ENCODE measurements at places on chromosomes 1 and 21.

GRCh38 chr1:159889821-159890252 is 10.1 kb downstream of the CFAP45 start:
- peak; percentile 78 for DNase-seq

GRCh38 chr1:180603223-180603849 is 28.5 kb upstream of the XPR1 start:
- DNase-seq: no peak

DNA sequence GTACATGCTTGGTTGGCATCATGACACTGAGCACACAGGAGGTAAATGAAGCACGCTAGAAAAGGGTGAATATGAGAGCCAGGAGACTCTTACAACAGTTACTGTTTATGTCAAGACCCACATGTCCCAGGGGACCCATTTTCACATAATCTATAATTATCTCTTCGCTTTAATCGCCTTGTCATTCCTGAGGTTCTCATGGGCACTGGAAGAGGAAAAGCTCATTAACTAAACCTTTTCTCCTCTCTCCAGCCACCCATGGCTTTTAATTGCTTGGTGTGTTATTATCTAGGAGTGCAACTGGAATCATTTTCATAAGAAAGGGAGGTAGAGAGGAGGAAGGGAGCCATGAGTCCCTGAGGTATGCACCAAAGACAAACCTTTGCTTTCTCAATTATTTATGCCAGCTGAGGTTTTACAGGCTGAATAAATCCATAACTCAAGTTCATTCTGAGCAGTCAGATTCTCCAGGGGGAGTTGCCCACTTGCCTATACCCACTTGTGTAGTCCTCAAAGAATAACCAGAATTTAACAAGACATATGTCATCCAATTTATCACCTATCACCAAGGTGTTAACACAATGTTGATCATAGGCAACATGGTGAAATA is 77.4 kb downstream of the ACBD6 start:
- DNase-seq: no peak

DNA sequence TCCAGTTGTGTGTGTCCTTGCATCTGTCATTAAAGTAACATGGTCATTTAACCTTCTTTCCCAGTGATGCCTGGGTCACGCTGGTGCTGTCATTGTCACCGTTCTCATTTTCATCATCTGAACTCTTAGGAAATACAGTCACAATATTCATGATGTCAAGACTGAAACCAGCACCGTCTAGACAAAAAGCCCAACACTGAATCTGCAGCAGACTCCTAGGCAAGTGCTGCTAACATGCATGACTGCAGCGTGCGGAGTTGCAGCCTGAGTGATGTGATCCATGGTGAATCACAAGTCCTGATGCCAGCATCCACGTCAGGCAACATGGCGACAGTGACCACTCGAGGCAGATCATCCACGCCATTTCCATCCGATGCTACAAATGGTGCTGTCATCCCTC is 37.6 kb downstream of the MRPL37 start:
- no peak for DNase-seq

DNA sequence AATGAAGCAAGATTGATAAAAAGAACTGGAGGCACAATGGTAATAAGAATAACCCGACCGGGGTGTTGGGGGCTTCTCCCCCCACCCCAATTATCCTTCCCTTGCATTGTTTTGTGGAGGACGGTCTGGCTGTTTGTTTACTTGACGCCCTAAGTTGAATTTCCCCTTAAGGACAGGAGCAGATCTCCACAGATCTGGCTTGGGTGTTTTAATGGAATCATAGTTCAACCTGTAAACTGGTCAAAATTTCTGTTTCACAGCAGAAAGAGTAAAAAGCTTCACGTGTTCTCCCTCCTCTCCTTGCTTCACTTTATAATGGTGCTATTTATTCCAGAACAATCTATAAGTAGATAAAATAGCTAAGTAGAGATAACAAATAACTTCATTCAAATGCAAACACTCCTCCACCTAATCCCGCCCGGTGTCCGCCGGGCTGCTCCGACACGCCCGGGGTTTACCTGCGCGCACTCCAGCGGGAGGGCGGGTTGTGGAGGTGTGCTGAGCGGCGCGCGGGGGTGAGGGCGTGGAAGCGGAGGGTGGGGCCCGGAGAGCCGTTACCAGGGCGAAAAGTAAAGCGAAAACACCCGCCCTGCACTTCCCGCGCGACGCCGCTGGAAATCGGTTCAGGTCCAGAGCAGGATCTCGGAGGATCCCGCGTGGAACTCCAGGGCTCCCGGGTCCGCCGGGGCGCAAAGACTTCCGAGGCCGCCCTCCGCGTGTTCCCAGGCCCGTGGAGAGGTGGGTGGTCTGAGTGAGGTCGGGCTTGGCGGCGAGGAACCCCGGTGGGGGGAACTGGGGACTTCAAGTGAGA is 2.0 kb upstream of the ATF3 start:
- DNase-seq: peak; percentile 98

- no peak for DNase-seq
Measured at GRCh38 chr1:102757363-102757762, 351.0 kb downstream of the COL11A1 start.

DNA sequence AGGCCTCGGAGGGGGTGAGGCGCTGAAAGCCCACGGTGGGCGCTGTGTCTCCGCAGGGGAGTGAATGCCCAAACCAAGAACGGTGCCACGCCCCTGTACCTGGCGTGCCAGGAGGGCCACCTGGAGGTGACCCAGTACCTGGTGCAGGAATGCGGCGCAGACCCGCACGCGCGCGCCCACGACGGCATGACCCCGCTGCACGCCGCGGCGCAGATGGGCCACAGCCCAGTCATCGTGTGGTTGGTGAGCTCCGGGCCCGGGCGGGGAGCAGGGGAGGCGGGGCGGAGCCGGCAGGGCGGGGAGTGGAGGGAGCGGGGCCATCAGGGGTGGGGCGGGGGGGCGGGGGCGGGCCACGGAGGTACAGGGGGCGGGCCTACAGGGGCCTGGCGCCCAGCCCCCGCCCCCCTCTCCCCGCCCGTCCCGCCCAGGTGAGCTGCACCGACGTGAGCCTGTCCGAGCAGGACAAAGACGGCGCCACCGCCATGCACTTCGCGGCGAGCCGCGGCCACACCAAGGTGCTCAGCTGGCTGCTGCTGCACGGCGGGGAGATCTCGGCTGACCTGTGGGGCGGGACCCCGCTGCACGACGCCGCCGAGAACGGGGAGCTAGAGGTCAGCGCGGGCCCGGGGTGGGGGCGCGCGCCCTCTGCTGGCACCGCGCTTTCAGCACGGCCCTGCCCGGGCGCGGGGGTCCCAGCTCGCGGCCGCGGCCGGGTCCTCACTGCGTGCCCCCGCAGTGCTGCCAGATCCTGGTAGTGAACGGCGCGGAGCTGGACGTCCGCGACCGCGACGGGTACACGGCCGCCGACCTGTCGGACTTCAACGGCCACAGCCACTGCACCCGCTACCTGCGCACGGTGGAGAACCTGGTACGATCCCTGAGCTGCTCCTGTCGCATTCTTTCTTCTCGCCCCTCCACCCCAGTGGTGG is 15.9 kb downstream of the ESPN start:
- peak; percentile 89 for DNase-seq

GRCh38 chr1:26581287-26581651 is 51.7 kb downstream of the RPS6KA1 start:
- no peak for DNase-seq

GRCh38 chr1:198238121-198238520 is 81.3 kb downstream of the NEK7 start:
- no peak for DNase-seq

DNA sequence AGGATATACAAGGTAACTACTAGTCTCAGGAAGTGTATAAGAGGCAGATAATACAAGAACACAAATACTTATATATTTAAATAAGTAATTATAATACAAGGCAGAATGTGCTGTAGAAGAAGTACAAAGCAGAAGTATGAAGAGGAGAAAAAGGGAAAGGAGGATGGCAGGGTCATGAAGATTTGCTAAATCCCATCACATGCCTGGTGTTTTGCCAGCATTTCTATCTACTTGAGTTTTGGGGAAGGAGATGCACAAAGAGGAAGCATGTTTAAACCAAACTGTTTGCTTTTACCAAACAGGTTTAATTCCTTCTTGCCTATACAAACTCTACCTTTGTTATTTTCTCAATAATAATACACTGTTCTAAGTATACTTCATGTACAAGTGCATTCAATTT is 60.9 kb upstream of the PODN start:
- DNase-seq: no peak

DNA sequence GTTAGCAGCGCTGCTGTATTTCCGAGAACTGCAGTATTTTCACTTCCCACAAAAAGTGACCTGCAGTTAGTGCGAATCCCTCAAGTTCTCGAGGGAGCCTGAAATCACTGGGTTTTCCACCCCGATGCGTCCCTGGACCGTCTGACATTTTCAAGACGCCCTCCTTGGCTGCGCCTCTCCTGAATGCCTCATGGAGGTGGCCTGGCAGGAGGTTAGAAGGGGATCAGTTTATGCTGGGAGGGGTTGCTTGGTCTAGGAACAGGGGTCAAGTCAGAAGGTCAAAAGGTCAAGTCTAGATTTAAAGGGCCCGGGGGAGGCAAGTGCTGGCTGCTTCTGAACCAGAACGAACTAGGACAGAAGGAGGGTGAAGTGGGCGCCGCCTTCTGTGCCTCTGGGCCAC is 176.8 kb downstream of the PRDM16 start:
- DNase-seq: no peak

GRCh38 chr1:185598332-185598731 is 135.9 kb upstream of the HMCN1 start:
- DNase-seq: no peak

DNA sequence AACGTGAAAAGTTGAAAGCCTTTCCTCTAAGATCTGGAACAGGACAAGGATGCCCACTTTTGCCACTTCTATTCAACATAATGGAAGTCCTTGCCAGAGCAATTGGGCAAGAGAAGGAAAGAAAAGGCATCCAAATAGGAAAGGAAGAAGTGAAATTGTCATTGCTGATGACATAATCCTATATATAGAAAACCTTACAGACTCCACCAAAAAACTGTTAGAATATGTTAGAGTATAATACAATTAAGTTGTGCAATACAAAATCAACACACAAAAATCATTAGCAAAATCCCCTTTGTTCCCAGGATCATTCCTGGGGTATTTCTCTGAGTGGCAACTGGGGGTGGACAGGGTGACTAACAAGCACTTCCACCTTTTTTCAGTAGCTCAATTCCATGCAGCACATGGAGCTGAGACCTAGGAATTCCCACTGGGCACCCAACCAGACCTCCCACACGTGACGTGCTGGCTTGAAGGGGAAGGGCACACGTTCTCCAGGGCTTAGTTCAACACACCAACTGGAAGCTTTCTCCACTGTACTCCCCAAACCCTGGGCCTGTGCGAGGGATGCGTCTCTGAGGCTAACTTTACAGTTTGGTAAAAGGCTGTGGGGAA is 9.6 kb downstream of the STUM start:
- no peak for DNase-seq

DNA sequence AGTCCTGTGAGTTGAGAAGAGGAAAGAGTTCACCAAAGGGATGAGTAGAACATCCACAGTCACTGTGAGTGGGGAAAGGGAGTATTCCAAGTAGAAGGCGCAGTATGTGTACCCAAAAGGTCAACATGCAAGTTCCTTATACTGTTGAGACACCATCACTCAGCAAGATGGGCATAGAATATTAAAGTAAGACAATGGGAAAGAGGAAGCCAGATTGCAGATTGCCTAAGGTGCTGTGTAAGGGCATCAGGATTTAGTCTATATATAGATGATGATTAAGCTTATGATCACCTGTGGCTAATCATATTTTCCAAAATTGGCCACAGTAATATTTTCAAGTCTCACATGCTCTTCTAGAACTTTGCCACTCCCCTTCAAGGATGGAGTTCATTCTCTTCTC is 120.1 kb upstream of the CAMK1G start:
- DNase-seq: no peak

DNA sequence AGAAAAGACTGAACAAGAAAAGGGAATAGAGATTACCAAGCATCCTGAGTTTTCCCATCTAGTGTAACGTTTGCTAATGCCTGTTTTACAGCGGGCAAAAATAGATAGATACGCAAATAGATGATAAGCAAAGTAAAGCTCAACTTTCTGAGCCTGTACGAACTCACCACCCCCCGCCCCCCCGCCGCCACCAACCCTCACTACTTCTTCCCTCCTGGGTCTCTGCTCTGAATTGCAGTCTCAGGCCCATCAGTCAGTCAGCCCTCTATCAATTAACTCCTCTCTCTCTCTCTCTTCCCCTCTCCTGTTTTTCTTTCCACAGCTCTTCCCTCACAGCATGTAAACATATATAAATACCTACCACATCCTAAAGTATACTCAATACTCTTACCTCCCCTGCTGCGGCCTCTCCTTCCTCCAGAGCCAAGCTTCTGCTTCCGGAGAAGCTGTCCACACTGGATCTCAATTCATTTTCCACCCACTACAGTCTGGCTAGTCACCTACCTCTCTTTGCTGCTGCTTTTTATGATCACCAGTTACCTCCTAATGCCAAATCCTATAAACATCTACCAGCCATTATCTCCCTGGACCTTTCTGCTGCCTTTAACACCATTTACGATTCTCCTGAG is 64.6 kb downstream of the CAPN2 start:
- DNase-seq: no peak

DNA sequence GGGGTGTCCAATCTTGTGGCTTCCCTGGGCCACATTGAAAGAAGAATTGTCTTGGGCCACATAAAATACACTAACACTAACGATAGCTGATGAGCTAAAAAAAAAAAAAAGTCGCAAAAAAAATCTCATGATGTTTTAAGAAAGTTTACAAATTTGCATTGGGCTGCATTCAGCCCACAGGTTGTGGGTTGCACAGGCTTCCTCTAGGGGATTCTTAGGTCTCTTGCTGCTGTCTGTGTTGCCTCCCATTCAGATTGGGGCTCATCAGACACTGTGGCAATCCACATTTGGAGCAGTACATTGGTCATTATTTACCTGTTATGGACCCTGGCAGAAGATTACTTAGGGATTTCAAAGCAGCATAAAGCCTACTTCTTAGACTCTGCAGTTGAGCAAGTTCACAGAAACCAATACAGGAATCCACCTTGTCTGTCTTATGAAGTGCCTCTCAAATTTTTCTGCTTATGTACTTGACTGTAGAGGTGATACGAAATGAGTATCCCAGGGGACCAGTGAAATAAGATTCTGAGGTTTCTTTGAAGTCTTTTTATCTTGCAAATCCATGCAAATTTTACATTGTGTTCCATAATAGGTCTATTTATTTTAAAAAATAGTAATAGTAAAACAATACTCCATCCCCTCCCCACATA is 205.5 kb downstream of the RPS6KC1 start:
- DNase-seq: no peak

DNA sequence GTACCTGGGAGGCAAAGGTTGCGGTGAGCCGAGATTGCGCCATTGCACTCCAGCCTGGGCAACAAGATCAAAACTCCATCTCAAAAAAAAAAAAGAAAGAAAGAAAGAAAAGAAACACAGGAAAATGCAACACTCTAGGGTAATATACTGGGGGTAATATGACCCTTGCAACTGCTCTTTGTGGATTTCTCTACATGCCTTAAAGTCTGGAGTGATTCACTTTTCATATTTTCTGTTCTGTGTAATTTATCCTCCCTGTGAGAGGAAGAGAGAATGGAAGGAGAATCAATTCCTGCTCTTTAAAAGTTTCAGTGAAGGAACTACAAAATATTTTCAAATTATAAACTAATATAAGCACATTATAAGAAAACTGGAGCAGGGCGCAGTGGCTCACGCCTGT is 22.7 kb downstream of the RIT1 start:
- no peak for DNase-seq

- no peak for DNase-seq
Measured at GRCh38 chr1:156004843-156005584, 15.7 kb downstream of the SSR2 start.

GRCh38 chr1:35619237-35620121 is 21.8 kb downstream of the PSMB2 start:
- no peak for DNase-seq
